GOT3 (cell line): ENCODE measurements at places on chromosomes 11 and 22.

DNA sequence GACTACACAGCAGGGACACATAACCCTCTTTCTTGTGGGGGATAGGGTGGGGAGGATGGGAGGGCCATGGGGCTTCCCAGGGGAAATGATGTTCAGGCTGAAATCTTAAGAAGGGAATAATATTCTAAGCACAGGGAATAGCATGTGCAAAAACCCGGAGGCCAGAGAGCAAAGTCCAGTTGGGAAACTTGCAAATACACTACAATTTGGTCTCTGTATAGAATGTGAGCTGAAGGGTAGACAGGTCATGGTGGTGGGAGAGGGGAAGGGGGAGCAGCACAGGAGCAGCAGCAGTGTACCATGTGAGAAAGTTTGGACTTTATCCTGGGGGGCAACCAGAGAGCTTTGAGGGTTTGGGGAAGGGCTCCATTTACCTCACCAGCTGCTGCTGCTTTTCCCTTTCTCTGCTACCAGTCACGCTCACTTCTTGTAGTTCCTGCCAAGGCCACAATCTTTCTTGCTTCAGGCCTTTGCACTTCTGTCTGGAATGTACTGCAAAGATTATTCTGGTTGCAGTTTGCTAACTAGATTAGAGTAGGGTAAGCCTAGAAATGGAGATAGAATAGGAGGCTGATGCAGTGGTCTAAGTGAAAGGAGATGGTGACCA is 43.0 kb downstream of the KREMEN1 start:
- DNase-seq = no peak

- DNase-seq = no peak
Measured at GRCh38 chr11:115112754-115113153, 391.5 kb downstream of the CADM1 start.

DNA sequence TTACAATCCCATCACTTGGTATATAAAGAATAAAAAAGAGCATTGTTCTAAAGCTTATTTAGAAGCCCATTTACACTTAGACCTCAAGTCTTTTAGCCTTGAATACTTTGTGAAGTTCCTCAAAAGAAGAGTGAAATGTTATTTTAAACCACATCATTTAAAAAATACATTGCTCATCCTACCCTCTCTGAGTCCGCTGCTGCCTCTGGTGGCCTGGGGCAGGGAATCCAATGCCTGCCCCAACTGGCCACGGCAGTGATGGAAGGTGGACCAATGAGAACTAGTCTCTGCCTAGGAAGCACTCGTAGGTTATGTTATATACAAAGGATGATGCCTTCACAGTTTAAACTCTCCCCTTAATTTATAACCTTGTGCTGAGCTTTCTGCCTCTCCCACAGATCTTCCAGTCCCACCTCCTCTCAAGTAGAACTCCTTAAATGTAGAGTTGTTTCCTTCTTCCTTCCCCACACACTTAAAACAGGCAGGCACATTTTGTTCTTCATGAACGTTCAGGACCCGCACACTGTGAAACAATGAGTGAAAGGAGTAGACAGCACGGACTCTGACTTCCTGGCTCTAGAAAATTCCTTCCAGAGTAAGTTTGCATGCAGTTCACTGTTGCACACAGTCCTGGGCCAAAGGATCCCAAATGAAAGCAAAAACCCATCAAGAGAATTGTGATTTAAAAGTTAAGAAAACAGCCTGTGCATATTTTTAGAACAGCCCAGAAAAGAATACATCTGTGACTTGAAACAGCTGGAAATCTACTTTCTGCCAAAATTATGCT is 167.8 kb downstream of the RRAS2 start:
- no peak for DNase-seq

- no peak for DNase-seq
Measured at GRCh38 chr22:43885319-43885671, 6.5 kb downstream of the PNPLA5 start.

- no peak for DNase-seq
Measured at GRCh38 chr22:38925571-38926041, 31.8 kb upstream of the APOBEC3A start.

GRCh38 chr22:22322792-22323191 is 78.2 kb downstream of the VPREB1 start:
- DNase-seq = no peak

GRCh38 chr22:28175730-28176492 is 256.9 kb upstream of the PITPNB start:
- DNase-seq = no peak

DNA sequence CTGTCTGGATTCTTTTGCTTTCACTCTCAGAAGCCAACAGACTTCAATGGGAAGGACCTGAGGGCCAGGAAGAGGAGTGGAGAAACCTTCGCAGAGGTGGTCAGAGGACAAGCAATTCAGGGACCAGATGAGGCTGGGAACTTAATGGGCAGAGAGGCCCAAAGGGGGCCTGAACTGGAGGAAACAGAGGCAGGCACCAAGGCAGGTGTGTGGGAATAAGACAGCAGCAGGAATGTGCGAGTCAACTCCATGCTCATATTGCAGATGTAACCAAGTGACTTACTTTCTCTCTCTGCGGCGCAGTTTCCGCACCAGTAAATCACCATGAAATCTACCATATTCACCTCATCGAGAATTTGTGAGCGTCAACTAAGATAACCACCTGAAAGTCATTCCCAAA is 669.1 kb downstream of the NTM start:
- no peak for DNase-seq

GRCh38 chr22:37218771-37219411 is 6.6 kb upstream of the SSTR3 start:
- DNase-seq = no peak

- DNase-seq = no peak
Measured at GRCh38 chr11:44550123-44550522, 15.3 kb upstream of the CD82 start.

DNA sequence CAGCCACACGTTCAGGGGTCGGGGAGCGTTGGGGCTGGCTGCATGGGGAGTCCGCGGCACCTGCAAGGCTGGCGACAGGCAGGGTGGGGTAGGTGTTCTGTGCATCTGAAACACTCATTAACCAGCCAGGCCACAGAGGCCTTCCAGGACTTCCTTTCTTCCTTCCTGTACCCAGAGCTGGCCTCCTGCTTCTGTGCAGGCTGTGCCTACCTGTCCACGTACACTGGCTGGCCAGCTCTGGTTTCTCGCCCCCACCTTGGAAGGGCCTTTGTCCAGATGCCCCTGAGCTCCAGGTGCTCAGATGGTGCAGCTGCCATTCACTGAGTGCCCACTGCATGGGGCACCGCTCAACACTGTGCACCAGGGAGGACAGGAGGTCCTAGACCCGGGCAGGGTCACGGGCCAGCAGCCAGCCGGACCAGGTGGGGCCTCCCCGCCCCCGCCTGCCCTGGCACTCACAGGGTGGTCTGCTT is 15.9 kb downstream of the TTLL12 start:
- DNase-seq = no peak

DNA sequence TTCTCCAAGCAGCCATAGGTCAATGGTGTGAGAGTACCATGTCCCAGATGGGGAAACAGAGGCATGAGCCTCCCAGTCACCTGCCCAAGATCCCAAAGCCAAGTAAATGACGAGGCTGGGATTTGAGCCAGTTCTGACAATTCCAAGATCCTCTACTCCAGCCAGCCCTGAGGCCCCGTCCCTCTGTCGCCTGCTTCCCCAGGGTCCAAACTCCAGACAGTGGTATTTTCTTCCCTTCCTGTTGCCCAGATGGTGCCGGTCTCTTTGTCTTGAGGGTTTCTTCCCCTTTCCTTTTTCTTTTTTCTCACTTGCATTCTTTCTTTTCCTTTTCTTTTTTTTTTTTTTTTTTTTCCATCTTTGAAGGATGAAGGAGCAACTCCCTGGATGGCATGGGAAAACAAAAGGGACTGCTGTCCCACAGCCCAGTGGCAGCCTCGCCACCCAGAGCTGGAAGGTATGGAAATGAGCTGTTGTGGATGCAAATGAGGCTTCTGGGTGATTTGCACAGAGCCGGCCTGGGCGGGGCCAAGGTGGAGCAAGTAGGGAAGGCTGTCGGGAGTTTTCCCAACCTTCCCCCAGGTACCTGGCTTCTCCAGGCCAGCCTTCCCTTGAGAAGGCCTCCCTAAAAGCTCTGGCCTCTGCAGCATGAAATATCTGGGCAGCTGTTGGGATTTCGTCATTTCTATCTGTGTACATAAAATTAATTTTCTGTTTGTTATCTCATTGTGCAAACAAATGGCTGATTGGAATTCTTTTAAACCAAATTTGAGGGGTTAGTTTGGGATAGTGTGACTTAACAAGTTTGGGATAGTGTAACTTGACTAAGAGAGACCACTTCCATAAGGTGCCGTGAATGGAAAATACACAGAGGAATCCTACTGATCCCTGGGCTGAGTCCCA is 146.8 kb downstream of the MN1 start:
- DNase-seq = no peak

- DNase-seq = no peak
Measured at GRCh38 chr11:110098645-110099044, 5.5 kb downstream of the ZC3H12C start.

- no peak for DNase-seq
Measured at GRCh38 chr22:48489551-48490499, 1337.8 kb downstream of the BRD1 start.

GRCh38 chr22:28105413-28105812 is 186.4 kb upstream of the PITPNB start:
- DNase-seq = no peak

GRCh38 chr11:1481483-1481825 is 5.1 kb downstream of the MOB2 start:
- no peak for DNase-seq

- no peak for DNase-seq
Measured at GRCh38 chr22:39915295-39915726, 14.4 kb downstream of the GRAP2 start.

DNA sequence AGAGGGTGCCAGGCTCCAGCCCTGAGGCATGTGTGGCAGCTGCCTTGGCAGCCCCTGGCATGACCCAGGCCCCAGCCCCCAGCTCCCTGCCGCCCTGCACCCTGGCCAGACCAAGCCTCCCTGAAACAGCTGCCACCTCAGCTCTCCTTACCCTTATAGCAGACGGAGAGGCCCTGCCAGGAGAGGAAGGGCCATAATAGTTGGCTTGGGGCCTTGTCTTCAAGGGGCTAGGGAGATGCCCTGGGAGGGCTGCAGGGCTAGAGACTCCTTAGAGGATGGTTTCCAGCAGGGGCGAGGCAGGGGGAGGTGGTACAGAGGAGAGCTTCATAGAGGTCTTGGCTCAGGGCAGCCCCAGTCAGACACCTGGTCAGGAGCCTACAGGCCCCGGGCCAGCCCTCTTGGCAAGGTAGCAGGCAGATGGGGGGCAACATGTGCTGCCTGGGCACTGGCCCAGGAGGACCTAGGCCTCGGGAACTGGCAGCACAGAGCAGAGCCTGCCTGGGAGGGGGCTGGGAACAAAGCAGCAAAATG is 13.0 kb downstream of the SMTN start:
- no peak for DNase-seq

DNA sequence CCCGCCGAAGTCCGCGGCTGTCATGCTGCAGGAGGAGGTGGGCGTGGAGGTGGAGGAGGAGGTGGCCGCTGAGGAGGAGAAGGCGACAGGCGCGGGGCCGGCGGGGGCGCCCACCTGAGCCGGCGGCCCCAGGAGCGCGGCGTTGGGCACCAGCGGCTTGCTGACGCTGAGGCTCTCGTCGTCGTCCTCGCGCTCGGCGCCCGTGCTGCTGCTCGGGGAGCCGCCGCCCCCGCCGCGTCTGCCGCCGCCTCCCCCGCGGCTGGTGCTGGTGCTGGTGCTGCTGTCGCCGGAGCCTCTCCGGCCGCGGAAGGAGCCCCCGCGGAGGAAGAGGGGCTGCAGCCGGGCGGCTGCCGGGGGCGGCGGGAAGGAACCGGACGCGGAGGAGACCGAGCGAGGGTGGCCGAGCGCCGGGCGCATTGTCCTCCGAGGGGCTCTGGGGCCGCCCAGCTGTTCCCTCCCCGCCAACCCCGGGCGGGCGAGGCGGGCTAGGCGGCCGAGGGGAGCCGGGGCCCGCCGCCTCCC is 388 bp downstream of the TMEM121B start:
- DNase-seq = no peak

GRCh38 chr11:100663583-100663982 is 23.5 kb upstream of the ARHGAP42 start:
- no peak for DNase-seq

DNA sequence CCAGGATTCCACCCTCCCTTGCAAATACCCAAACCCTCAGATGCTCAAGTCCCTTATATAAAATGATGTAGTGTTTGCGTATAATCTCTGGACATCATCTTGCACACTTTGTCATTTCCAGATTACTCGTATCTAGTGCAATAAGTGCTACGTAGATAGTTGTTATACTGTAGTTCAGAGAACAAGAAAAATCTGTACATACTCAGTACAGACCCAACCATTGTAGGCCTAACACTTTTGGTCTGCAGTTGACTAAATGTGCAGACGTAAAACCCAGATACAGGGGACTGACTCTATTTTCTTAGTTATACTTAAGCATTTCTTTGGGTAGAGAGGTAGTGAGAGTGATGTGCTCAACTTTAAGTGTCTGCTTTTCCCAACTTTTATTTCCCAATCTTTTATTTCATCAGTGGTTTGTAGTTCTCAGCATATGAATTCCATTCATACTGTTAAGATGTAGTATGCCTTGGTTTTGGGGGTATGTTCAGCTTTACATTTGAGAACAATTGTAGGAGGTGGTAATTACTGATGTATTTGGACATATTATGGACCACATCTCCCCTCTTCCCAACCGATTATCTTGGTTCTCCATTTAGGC is 43.9 kb downstream of the DDX6 start:
- no peak for DNase-seq

GRCh38 chr11:56906683-56907148 is 82.0 kb upstream of the OR5AK2 start:
- no peak for DNase-seq

GRCh38 chr11:534396-535209 is 773 bp downstream of the HRAS start:
- no peak for DNase-seq

DNA sequence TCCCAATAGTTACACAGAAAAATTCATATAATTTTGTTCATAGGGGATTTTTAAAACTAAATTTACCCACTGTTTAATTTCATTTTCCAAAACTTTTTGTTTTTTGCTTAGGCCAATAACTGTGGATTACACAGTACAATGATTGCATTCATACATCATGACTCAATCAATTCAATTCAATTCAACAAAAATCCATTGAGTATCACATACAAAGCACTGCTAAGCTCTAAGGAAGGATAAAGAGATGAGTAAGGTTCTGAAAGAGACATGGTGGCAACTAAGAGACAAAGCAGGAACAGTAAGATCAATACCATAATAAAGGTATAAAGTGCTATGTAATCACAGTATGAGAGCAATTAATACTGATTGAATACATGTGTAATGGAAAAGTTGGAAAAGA is 9.4 kb upstream of the LAYN start:
- no peak for DNase-seq

- DNase-seq = no peak
Measured at GRCh38 chr22:45456811-45457210, 43.3 kb downstream of the RIBC2 start.
